Thyroid gland (tissue), 4 donors: ENCODE measurements at places on chromosomes 6 and 20. TPM values are rescaled to one million over a fixed set of nuclear protein-coding genes. Genes with fewer than 3 reads are reported as not detected.

The SLC24A3 gene
- total RNA-seq, result 4.0 TPM

The SLC22A2 gene
- not detected for total RNA-seq

The MAP7 gene
- 24.5 TPM for total RNA-seq

The CNPY3 gene
- 60.0 TPM for total RNA-seq

The LY6G6D gene
- total RNA-seq, result not detected

The OTOR gene
- not detected for total RNA-seq

DNA sequence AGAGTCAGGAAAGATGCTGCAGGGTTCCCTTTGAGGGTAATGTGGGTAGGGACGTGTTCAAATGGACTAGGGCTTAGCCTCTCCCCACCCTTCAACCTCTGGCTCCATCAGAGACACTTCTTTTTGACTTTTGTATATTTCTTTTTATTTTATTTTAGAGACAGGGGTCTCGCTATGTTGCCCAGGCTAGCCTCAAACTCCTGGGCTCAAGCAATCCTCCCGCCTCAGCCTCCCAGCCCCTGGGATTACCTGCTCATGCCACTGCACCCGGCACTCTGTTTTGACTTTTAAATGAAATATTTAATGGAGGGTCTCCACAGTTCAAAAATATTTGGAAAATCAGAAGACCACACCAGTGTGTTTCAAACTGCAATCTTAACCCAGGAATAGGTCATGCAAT is 8.6 kb downstream of the HNF4A start:
- no peak overlapping the region for H3K27ac ChIP-seq
- no peak overlapping the region for H3K4me3 ChIP-seq
- no peaks in the 10 kb centered on the region for H3K36me3 ChIP-seq
- no peak for DNase-seq

DNA sequence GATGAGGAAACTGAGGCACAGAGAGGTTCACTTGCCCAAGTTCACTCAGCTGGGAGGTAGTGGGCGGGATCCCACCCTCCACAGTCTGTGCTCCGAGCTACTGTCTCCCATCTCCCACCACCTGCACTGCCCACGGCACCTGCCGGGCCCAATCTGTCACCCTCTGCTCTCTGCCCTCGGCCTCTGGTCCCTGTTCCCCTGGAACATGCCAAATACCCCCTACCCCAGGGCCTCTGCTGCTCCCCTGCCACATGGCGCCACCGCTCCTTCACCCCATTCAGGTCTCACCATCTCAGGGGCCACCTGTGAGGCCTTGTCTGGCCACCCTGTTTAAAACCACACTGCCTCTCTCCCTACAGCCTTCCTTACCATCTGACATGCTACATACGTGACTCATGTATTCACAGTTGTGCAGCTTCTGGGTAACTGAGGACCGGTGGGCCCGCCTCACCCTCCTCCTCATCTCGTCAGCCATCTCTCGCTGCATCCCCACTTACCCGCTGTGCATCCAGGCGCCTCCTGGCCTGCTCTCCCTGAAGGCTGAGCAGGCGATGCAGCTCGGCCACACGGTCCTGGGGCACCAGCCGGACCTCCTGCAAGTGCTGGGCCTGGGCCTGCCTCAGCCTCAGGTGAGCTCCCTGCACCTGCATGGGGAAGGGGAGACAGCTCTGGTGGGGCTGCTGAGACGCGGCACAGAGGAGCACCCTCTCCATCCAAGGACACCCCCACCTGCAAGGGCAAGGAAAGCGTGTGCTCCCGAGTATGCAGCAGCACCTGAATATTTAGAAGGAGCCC is 50.6 kb downstream of the GINS1 start:
- peaks cover 13% of the 10 kb centered on the region for H3K36me3 ChIP-seq
- no peaks in the 10 kb centered on the region for H3K27me3 ChIP-seq
- DNase-seq, result no peak
- no peak overlapping the region for H3K27ac ChIP-seq
- no peaks in the 10 kb centered on the region for H3K4me1 ChIP-seq
- no peak overlapping the region for H3K4me3 ChIP-seq

DNA sequence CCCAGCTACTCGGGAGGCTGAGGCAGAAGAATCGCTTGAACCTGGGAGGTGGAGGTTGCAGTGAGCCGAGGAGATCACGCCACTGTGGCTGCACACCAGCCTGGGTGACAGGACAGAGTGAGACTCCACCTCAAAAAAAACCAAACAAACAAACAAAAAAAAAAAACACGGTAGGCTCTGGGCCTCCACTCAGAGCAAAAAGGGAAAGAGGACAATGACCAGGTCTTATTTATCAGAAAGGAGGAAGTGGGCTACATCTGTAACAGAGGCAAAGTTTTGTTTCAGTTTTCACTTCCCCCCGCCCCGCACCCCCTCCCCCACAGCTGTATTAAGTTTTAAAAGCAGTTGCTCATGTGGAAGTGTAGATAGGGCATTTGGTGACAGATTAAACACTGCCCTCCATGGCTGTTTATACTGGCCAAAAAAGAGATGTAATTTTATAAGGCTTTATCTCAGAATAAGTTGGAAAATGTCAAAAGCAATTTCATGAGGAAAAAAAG is 114.6 kb downstream of the RCAN2 start:
- peak overlapping the region; percentile 0 for H3K27ac ChIP-seq
- no peaks in the 10 kb centered on the region for H3K27me3 ChIP-seq
- H3K4me1 ChIP-seq, result peaks cover 28% of the 10 kb centered on the region
- H3K4me3 ChIP-seq, result no peak overlapping the region

DNA sequence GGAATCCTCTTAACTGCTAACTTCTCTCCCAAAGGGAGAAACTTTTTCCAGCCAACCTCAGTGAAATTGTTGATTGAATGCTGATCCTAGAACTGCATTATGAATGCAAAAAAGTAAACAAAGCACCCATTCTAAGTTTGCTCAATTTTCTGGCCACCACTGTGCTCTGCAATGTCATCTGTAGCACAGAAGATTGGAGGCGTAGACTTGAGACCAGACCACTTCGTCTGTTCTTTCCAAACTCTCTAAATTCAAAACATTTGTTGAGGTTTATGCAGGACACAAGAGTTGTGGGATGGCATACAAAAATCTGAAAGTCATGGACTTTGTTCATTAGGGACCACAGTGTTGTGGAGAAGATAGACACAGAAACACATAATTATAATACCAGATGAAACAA is 11.1 kb upstream of the TSPYL1 start:
- H3K27ac ChIP-seq, result no peak overlapping the region
- no peak for DNase-seq
- H3K36me3 ChIP-seq, result no peaks in the 10 kb centered on the region
- no peaks in the 10 kb centered on the region for H3K4me1 ChIP-seq

GRCh38 chr6:163860287-163861081 is 446.0 kb downstream of the QKI start:
- no peak for DNase-seq
- no peak overlapping the region for H3K27ac ChIP-seq
- no peaks in the 10 kb centered on the region for H3K4me1 ChIP-seq
- H3K4me3 ChIP-seq, result no peak overlapping the region

DNA sequence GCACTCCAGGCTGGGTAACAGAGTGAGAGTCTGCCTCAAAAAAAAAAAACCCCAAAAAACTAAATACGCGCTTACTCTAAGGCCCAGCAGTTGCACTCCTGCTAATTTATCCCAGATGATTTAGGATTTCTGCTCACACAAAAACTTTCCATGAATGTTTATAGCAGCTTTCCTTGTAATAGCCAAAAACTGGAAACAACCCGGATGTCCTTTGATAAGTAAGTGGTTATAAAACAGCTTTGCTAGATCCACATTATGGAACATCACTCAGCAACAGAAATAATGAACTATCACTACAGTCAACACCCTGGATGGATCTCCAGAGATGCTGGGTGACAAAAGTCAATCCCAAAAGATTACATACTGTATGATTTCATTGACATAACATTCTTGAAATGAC is 220.4 kb upstream of the JARID2 start:
- H3K36me3 ChIP-seq, result no peaks in the 10 kb centered on the region
- H3K4me1 ChIP-seq, result no peaks in the 10 kb centered on the region
- no peak overlapping the region for H3K4me3 ChIP-seq
- no peak overlapping the region for H3K27ac ChIP-seq
- H3K27me3 ChIP-seq, result no peaks in the 10 kb centered on the region
- no peak for DNase-seq

DNA sequence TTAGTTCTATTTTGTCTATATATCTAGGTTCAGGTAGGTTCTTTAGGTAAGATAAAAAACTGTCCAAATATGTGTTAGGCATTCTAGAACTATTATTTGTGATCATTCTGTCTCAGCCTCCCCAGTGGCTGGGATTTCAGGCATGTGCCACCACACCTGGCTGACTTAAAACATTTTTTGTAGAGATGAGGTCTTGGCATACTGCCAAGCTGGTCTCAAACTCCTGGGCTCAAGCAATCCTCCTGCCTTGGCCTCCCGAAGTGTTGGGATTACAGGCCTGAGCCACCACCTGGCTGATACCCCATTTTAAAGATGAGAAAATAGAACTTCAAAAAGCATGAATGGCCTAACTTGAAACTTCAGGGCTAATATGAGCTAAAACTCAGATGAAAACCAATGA is 33.9 kb downstream of the LHFPL5 start:
- DNase-seq, result no peak
- H3K27me3 ChIP-seq, result no peaks in the 10 kb centered on the region
- H3K4me1 ChIP-seq, result no peaks in the 10 kb centered on the region
- H3K27ac ChIP-seq, result no peak overlapping the region
- no peak overlapping the region for H3K4me3 ChIP-seq

DNA sequence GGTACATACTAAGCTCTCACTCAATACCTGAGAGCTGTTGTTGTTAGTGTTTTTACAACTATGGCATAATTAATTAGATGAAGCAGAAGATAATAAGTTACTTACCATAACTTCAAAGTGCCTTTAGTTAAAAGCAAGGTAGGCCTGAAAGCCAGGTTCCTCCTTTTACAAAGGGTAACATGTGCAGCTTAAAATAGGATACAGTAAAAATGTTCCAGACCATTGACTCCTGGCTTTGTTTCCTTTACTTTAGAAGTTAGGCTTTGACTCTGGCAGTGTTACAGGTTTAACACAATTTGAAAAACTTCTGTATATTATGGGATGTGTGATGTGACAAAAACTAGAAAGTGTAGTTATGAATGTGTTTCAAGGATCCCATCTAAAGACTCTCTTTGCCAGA is 522.5 kb downstream of the EPM2A start:
- H3K36me3 ChIP-seq, result no peaks in the 10 kb centered on the region
- no peak for DNase-seq
- no peaks in the 10 kb centered on the region for H3K4me1 ChIP-seq
- no peak overlapping the region for H3K4me3 ChIP-seq
- H3K27me3 ChIP-seq, result no peaks in the 10 kb centered on the region

DNA sequence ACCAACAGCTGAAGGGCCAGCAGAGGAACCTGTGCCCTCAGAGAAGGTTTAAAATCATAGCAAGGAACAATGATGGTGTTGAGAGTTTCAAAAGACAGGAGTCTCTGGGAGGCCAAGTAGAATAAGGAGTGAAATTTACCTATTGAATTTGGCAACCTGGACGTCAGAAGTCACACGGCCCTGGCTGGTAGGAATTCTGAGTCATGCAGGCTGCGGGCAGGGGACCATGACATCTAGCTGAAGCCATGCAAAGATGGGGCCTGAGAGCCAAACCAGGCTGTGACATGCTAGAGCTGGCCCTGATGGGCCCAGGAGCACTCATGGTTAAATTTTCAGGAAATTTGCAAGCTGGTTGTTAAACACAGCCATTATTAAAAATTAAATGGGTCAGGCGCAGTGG is 64.0 kb upstream of the SNX9 start:
- no peaks in the 10 kb centered on the region for H3K27me3 ChIP-seq
- H3K27ac ChIP-seq, result no peak overlapping the region
- no peaks in the 10 kb centered on the region for H3K36me3 ChIP-seq

DNA sequence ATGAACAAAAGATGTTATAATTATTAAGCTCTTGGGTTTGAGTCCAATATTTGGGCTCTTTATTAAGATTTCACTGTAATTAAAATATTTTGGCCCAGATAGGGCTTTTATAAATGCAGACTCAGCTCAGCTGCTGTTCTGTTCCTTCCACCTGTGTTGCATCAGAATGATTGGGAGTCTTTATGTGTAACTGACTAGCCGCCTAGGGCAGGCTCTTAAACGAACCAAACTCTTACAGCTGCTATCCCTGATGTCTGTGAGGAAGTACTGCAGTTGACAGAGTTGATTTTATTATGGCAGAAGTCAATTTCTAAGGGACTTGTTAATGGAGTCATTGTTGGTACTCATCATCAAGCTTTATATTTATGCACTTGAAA is 144.7 kb downstream of the MYO6 start:
- H3K4me1 ChIP-seq, result no peaks in the 10 kb centered on the region
- H3K36me3 ChIP-seq, result no peaks in the 10 kb centered on the region
- H3K27ac ChIP-seq, result no peak overlapping the region
- no peak overlapping the region for H3K4me3 ChIP-seq

- no peak overlapping the region for H3K27ac ChIP-seq
- no peaks in the 10 kb centered on the region for H3K36me3 ChIP-seq
- H3K27me3 ChIP-seq, result no peaks in the 10 kb centered on the region
Observed at GRCh38 chr6:66496659-66497058, 789.6 kb upstream of the EYS start.

DNA sequence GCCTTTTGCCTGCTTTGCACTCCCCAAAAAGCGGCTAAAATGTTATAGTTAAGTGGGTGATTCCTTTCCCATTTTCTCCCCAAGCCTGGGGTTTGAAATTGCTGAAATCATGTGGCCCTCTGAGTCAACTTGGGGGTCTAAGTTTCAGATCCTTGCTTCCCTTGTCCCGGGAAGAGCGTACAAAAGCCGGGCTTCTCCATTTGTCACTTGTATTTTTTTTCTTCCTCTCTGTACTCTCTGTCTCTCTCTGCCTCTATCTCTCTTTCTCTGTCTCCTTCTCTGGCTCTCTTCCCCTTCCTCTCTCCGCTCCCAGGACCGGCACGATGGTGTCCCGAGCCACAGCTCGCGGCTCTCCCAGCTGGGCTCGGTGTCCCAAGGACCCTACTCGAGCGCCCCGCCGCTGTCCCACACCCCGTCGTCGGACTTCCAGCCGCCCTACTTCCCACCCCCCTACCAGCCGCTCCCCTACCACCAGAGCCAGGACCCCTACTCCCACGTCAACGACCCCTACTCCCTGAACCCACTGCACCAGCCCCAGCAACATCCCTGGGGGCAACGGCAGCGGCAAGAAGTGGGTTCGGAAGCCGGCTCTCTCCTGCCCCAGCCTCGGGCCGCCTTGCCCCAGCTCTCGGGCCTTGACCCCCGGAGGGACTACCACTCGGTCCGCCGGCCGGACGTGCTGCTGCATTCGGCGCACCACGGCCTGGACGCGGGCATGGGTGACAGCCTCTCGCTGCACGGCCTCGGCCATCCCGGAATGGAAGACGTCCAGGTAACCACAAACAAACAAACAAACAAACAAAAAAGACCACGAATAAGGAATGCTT is 4.6 kb downstream of the TFAP2B start:
- H3K27me3 ChIP-seq, result peaks cover 41% of the 10 kb centered on the region
- no peak overlapping the region for H3K4me3 ChIP-seq
- no peak for DNase-seq
- peaks cover 15% of the 10 kb centered on the region for H3K4me1 ChIP-seq
- H3K27ac ChIP-seq, result no peak overlapping the region

GRCh38 chr6:35859367-35859766 is 54.2 kb downstream of the LHFPL5 start:
- no peak overlapping the region for H3K4me3 ChIP-seq
- no peaks in the 10 kb centered on the region for H3K27me3 ChIP-seq
- H3K4me1 ChIP-seq, result no peaks in the 10 kb centered on the region
- H3K27ac ChIP-seq, result no peak overlapping the region
- no peaks in the 10 kb centered on the region for H3K36me3 ChIP-seq
- no peak for DNase-seq
